Renal pelvis (tissue), 12 donors: ENCODE measurements at places on chromosomes 1 and 21.

DNA sequence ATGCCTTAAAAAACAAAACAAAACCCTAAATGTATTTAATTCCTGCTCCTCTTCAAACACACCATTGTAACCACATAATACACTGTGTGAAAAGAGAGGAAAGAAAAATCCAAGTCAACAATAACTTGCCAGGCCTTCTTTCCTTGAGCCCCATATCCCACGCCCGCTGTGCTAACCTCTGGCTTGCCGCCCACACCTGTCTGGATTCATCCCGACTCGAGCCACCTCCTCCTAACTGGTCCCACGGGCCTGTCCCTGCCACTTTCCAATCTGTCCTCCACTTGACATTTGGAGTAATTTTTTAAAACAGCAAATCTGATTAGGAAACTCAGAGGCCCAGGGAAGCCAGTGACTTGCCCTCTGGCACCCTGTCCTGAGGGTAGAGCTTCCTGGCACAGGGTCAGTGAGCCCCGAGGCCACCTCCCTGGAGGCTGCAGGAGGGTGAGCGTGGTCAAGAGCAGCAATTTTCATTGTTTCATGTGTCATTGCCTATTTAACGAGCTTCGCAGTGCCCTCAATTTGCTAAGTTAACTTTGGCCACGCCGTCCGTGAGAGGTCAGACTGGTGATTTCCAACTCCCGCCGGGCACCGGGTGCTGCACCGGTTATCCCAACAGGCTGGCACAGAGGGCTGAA lies 54.1 kb downstream of the B3GALT5 start:
- no peak for DNase-seq

GRCh38 chr1:216183007-216183406 lies 240.2 kb downstream of the USH2A start:
- peak; percentile 19 for DNase-seq

DNA sequence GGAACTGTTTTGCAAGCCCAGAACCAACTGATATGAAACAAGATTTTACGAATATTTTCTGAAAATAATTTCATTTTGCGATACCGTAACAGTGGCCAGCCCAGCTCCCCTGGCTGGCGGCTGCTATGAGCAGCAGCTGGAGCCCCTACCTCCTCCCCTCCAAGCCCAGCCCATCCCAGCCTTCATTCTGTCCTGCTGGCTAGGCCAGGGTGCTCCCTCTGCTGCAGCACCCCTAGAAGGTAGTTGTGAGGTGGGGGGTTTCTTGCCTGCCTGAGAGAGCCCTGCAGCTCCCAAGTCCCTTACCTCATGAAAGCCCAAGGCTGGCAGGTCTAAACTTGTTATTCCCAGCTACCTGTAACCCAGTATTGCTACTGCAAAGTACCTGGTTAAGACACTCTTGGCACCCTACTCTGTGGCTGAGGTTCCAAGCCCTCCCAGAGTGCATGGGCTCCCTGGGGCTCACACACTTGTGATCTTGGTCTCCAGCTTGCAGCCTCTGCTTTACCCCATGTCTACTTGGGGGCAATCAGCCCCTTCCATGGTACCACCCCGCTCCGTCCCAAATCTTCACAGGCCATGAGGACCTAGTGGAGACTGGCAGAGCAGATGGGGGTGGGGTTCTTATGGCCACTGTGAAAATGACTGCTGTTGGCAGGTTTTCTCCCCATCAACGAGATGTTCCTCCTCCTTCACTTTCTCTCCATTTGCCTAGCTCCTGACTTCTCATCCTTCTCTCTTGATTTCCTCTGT lies 239.8 kb downstream of the TRABD2B start:
- no peak for DNase-seq

DNA sequence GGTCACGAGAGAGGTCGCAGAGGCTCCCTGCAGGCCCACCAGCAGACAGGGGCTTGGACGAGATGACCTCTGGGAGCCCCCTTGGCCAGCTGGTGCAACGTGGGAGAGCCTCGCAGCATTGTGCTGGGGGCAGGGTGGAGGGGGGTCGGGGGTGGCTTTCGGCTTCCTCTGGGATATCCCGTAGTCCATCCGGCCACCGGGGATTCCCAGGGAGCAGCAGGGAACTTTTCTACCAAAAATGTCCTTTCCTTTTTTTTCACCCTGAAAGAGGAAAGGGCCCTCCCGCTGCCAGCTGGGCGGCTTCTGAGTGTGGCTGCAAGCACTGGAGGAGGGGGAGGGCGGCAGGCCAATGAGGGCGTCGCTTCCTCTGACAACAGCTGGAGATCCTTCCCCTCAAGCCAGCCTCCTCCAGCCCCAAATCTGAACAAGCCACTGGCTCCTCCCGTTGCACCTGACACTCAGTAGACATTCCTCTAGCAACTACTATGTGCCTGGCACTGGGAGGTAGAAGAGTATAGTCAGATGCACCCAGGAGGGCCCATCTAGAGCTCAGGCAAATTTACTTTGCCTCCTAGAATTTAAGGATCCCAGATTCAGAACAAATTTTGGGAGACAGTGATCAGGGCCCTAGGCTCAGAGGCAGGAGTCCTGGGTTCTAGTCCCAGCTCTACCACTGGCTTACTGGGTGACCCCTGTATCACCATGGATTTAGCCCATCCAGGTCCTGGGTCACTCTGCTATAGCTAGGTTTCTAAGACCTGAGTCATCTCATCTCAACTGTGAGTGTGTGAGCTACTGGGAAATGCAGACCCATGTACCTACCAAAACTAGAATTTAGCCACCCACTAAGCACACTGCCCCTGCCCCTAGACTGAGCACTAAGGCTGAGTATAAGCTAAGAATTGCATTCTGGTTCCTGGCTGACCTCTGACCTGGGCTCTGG lies 2.7 kb downstream of the MOB3C start:
- peak; percentile 69 for DNase-seq
